ENCODE measurements at places on chromosomes 1 and 21. TPM values are rescaled to one million over a fixed set of nuclear protein-coding genes. Genes with fewer than 3 reads are reported as not detected.

The CSF3R gene
- 0.22 TPM for total RNA-seq

The RCSD1 gene
- total RNA-seq, result 0.98 TPM

The PLA2G2C gene
- not detected for total RNA-seq

The PROK1 gene
- total RNA-seq, result not detected

The FRRS1 gene
- total RNA-seq, result 4.5 TPM

The PIK3C2B gene
- total RNA-seq, result 19.3 TPM

The UTS2 gene
- total RNA-seq, result not detected

The NUDT4B gene
- 1.2 TPM for total RNA-seq

The BRDT gene
- not detected for total RNA-seq

The XCL1 gene
- total RNA-seq, result not detected

The OR2T2 gene
- total RNA-seq, result not detected

The RGL1 gene
- 9.6 TPM for total RNA-seq

The MIXL1 gene
- total RNA-seq, result 0.16 TPM

The CREG1 gene
- 36.0 TPM for total RNA-seq

The PLXNA2 gene
- total RNA-seq, result 17.7 TPM

The TRIM17 gene
- 1.5 TPM for total RNA-seq
